ENCODE measurements at places on chromosomes 6 and 20.

GRCh38 chr20:16444057-16444777 is 129.0 kb downstream of the KIF16B start:
- DNase-seq: peak; percentile 32

- DNase-seq: peak; percentile 14
These were observed 263.9 kb downstream of the PHF3 start for GRCh38 chr6:63899550-63899949.

DNA sequence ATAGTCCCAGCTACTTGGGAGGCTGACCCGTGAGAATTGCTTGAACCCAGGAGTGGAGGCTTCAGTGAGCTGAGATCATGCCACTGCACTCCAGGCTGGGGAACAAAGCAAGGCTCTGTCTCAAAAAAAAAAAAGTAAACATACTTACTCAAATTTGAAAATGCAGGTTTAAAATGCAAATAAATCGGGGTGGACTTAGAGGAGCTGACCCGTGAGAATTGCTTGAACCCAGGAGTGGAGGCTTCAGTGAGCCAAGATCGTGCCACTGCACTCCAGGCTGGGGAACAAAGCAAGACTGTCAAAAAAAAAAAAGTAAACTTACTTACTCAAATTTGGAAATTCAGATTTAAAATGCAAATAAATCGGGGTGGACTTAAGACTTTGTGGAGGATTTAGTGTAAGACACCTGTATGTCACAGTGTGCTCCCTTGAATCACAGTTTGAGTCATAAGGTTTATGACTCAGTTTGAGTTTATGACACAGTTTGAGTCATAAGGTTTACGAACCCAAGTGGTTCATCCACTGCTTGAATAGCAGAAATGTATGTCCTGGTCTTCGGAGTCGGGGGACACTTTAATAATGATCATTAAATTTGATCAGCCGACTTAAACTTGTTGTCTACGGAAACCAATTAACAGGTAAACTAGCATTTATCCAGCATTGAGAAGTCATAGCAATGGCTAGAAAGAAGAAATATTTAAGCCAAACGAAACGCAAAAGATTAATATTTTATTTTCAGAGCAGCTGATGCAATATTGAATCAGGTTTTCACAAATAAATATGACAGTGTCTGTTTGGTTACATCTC is 6.8 kb upstream of the MRPS10 start:
- peak; percentile 42 for DNase-seq

DNA sequence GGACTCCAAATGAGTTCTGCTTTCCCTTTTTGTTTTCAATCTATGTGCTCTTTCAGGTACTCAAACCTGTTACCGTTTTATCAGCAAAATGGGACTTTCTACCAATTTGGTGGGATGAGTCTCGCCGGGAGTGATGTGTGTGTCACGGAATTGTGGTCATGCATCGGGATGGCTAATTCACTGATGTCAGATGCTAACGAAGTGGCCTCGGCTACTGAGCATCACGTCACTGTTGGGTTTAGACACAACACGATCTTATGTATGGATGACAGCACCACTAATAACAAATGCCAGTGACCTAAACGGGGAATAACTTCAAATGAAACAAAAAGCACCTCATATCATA is 1.6 kb upstream of the PCK1 start:
- DNase-seq: no peak

- no peak for DNase-seq
These were observed 51.0 kb upstream of the CLDN20 start for GRCh38 chr6:155212616-155213380.

GRCh38 chr6:154352898-154353585 is 3.6 kb downstream of the IPCEF1 start:
- no peak for DNase-seq

GRCh38 chr6:14339711-14340584 is 222.4 kb downstream of the CD83 start:
- no peak for DNase-seq

- peak; percentile 11 for DNase-seq
These were observed 35.3 kb downstream of the RALGAPA2 start for GRCh38 chr20:20677186-20677585.

GRCh38 chr6:12927746-12928145 is 211.2 kb downstream of the PHACTR1 start:
- DNase-seq: no peak

DNA sequence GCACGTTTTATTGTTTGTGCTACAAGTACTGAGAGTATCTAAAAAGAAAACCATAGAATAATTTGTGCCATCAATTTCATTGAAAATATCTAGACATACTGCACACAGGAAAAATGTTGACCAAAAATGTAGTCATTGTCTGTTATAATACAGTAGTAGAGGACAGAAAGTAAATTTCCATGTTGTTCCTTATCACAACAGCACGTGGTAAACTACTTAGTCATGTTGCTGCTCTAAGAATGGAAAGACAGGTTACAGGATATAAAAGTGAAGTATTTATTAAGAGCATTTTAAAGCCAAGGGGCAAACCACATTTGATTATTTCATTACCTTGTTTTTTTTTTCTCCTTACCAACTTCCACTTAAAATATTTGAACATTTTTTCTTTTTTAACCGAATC is 89.0 kb upstream of the CEP85L start:
- DNase-seq: no peak

DNA sequence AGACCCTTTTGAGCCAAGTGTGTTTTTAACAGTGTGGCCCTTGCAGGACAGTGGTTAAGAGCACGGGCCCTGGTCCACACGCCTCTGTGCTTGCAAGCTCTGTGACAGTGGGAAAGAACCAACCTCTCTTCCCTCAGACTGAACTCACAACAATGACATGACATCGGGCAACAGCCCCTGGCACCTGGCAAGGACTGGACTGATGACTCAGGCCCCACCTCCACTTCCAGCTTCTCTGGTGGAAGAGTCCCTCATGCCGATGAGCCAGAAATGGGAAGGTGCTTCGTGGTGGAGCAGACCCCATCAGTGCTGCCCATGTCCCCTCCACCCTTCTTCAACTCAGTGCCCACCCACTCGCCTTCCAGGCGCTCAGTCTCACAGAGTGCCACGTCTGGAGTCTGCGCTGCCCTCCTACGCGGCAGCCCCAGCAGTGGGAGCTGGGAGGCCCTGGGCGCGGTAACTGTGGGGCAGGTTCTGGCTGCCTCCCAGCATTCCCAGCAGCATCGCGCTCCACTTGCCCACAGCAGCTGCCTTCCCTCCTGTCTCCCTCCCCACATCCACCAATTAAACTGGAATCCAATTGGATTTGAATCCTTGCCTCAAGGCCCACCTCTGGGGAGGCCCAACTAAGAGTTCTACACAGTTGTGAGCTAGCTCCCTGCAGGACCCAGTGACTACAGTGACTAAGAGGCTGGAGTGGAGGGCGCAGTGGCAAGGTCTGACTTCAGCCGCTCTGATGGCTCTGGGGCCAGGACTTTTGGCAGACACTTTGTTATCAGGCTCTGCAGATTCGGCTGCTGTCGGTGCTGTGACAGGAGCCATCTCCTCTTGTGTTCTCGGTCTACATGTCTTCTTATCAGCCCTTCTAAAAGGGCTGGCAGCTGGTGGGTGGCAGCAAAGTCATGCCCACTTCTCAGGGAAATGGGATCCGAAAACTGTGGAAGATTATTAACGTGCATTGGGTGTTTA is 156.8 kb upstream of the MLN start:
- DNase-seq: no peak

- DNase-seq: peak; percentile 10
These were observed 77.7 kb upstream of the OLIG3 start for GRCh38 chr6:137571854-137572253.

DNA sequence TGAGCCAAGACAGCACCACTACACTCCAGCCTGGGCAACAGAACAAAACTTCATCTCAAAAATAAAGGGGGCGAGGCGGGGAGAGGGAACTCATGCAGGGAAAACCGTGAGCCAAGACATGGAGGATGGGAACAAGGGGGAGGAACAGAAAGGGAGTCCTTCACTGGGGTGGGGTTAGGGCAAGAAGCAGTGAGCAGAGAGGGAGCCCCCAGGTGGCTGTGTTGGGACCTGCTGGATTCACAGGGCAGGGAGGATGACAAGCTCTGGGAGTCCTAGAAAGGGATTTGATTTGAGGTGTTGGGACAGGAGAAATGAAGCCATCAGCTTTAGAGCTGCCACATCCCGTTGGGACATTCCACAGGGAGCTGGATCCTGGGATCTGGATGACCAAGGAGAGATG is 90.6 kb upstream of the TOP1 start:
- DNase-seq: no peak

- DNase-seq: no peak
These were observed 653 bp downstream of the NAA20 start for GRCh38 chr20:20017844-20018185.

- DNase-seq: peak; percentile 21
These were observed 68.2 kb downstream of the TBX18 start for GRCh38 chr6:84696166-84696565.

DNA sequence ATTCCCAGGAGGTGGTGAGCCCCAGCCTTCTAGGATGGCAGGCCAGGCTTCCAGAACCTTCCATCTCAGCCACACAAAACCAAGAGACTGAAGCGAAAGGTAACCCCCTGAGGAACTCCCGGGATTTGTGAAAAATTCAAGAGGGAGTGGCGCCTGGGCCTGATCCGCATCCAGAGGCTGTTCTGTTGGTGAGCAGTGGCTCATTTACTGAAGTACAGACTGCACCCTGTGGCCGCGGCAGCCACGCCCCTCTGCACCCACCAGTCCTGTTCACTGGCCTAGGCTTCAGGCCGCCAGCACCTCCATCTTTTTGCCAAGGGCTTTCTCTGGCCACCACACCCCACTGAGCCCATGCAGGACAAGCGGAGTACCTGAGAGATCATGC is 79.1 kb upstream of the PTPN1 start:
- DNase-seq: no peak

DNA sequence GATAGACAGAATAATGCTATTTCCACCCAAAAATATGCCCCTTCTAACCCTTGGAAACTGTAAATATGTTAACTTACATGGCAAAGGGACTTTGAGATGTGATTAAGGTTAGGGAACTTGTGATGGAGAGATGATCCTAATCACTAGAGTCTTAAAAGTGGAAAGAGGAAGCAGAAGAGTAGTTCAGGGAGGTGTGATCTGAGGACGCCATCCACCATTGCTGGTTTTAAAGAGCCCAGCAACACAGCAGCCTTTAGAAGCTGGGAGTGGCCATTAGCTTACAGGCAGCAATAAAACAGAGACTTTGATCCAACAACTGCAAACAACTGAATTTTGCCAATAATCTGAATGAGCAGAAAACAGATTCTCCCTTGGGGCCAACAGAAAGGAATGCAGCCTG is 30.6 kb downstream of the ZNF311 start:
- no peak for DNase-seq

- peak; percentile 47 for DNase-seq
These were observed 46.9 kb downstream of the LYRM4 start for GRCh38 chr6:5213836-5214235.

GRCh38 chr6:160253714-160254113 is 4.9 kb downstream of the SLC22A2 start:
- DNase-seq: no peak

- no peak for DNase-seq
These were observed 89.2 kb upstream of the EXOC2 start for GRCh38 chr6:782141-782540.

DNA sequence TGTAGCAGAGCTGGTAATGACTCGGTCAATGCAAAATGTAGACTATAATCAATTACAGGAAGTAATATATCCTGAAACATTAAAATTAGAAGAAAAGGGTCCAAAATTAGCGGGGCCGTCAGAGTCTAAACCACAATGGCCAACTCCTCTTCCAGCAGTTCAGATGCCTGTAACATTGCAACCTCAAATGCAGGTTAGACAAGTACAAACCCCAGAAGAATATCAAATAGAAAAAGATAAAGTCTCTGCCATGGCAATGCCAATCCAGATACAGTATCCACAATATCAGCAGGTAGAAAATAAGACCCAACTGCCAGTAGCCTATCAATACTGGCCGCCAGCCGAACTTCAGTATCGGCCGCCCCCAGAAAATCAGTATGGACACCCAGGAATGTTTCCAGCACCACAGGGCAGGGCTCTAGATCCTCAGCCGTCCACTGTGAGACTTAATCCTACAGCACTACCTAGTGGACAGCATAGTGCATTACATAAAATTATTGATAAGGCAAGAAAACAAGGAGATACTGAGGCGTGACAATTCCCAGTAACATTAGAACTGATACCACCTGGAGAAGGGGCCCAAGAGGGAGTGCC is 158.4 kb downstream of the GPX5 start:
- peak; percentile 38 for DNase-seq

DNA sequence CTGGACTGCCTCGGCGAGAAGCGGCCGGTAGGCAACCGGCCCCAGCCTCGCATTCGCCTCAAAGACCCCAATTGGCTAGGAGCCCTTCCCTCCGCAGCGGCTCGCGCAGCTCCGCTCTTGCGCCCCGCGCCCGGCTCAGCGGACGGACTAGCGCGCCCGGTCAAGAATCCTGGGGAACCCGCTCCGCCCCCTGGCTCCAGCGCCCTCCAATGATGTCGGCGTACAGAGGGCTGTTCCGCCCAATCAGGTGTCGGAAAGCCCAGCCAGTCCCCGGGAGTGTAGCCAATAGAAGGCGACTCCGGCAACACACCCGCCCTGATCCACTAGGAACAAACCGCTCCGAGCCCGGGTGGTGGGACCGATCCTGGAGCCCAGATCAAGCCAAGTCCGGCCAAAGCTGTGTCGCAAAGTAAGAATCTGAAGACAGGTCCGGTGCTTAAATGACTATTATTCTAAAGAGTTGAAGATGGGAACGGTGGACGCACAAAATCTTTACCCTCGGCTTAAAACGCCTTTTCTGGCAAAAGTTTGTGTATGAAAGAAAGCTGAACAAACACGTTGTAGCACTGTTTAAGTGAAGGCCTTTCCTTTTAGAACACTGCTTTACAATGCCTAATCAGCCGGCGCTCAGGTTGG is 132.2 kb downstream of the OGFRL1 start:
- peak; percentile 97 for DNase-seq

GRCh38 chr6:22249711-22250350 is 47.0 kb downstream of the PRL start:
- no peak for DNase-seq

DNA sequence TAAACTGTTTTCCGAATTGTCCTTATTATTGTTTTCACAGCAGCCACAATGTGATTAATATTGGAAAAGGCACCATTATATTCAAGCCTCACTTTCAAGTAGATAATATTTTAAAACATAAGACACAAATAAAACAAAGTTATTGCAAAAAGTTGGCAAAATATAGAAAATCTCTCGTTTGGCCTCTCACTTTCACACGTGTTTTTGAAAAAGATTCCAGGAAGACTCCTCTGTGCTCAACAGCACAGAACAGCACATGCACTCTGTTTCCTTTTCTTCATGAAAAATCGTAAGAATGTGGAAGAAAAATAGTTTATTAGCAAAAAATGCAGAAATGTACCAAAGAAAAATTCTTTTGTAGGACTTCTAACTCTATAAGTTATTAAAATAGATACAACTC is 46.7 kb downstream of the PRKN start:
- no peak for DNase-seq
